ENCODE measurements at places on chromosomes 16 and 17.

GRCh38 chr17:61669522-61669921 is 78.5 kb upstream of the NACA2 start:
- no peak for DNase-seq

- no peak for DNase-seq
These were observed 182.7 kb downstream of the RPTOR start for GRCh38 chr17:80727409-80727755.

DNA sequence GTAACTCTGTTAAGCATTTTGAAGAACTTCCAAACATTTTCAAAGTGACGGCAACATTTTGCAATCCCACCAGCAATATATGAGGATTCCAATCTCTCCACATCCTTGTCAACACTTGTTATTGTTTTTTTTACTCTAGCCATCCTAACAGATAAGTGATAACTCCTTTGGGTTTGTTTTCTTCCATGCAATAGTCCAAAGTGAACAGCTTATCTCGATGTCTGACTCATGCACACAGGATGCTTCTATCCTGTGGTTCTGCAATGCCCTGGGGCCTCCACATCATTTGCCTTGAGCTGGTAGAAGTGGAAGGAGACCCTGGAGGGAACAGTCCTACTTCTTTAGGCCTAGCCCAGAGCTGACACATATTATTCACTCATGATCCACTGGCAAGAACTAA is 13.0 kb downstream of the TLE7 start:
- no peak for DNase-seq

DNA sequence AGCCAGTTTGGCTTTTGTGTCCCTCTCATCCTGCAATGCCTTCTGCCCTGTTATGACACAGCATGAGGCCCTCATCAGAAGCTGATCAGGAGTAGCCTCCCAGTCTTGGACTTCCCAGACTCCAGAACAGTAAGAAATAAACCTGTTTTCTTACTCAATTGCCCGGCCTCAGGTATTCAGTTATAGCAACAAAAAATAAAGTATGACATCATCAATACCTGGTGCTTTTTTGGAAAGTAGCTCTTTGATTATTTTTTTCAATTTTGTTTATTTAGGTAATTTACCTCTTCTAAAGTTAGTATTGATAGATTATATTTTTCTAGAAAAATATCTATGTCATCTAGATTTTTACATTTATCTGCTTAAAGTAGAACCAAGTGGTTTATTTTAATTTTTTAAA is 112.8 kb upstream of the CES5A start:
- no peak for DNase-seq

DNA sequence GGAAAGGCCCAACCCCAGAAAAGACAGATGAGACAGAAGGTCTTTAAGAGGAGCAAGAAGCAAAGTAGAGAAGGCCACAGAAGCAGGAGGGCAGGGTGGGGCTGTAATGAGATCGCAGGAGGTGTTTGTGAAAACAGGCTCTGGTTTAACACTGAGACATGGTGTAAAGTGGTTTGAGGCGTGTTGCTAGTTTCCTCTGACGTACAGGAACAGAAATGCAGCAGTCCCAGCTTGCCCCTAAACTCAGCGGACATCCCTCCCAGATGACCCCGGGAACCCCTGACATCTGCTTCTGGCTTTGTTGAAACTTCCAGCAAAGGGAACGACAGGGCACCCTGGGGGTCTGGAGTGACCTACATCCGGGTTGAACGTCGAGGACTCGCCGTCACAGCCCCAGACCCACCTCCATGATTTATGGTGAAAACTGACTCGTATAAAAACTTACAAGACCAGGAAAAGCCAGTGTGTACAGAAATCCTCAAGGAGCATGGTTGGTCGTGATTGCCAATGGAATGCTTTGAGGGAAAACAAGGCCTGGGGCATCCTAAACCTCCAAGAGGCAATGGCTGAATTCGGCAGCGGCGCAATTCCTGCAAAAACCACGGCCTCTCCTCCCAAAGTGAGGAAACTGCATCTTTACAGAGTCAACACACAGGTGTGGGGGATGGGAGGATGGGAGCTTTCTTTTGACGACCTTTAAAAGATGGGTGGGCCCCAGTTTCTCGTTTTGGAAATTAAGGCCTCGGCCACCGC is 25.8 kb downstream of the LITAF start:
- peak; percentile 23 for DNase-seq

GRCh38 chr17:42651392-42651791 is 7.7 kb upstream of the TUBG2 start:
- no peak for DNase-seq

DNA sequence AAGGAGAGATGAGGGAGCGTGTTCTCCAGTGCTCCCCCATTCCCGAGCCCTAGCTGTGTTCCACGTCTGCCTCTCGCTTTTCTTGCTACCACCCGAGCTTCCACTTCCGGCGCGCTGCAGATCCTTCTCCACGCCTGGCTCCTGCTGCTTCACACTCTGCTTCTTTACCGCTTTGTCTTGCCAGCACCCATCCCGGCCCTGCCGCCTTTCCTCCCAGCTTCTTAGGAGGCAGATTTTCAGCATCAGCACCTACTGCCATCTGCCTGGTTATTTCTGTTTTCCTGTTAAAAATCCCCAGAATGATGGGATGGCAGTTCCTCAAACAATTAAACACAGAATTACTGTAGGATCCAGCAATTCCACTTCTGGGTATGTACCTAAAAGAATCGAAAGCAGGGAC is 64.7 kb downstream of the ELAC2 start:
- DNase-seq, result no peak

DNA sequence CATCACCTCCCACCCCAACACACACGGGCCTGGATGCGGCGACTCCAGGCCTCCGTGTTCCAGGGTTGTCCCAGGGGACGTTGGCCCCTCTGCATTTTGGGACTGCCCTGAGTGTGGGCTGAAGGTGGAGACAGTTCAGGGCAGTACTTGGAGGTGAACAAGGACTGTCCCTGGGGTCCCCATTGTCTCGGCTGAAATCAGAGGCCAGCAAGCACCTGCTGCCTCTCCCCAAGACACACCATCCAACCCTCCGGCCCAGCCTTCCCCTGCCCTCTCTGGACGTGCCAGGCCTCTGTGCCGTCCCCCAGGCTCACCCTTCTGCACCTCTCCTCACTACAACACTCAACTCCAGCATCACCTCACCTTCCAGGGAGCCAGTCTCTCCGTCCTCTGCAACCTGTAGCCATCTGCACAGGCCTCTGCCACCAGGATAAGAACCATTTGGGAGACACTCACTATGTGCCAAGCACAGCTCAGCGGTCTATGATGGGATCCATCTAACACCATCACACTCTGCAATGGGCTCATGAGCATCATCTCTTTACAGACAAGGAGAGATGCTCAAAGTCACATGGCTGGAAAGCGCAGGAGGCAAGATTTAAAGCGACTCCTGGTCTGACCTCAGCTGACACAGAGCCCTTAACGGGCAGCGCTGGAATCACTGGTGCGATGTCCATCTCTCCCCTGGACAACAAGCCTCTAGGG is 104.5 kb upstream of the SEC14L1 start:
- DNase-seq, result no peak

DNA sequence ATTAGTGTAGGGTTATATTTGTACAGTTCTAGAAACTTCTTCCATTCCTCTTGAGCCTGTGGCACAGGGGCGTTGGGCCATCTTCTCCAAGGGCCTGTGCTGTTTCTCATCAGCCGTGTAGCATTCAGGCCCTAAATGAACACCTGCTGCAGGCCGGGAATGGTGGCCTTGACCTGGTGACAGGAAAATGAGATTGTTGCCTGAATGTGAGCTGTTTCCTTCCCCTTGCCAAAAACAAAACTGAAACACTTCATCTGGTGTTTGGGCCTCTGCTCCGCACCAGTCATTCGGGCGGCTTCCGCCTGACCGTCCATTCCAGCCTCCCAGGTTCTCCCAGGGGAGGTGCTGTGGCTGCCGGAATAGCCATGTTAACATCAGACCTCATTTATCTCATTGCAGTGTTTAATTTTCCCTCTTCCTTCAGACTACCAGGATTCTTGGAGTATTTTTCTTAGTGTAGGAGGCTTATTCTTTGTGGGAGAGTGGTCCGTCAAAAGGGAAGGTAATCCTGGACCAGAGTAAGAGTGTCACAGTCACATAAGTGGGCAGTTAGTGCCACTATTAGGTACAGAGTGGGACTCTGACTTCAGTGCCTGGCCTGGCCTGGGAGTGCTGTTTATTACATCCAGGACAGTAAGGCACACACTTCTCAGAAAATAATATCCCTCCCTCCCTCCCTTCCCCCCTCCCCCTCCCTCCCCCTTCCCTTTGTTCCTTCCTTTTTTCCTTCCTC is 61.9 kb downstream of the WWP2 start:
- no peak for DNase-seq

GRCh38 chr17:4881761-4882555 is 17.4 kb upstream of the C17orf107 start:
- DNase-seq, result peak; percentile 58

All from stimulated activated CD8-positive, alpha-beta memory T cell treated with anti-CD3 and anti-CD28 coated beads, Interleukin-2, amount 100 ng/mL, for 48 hours (primary cell).